A172 (cell line): ENCODE measurements at places on chromosomes 3 and 15. TPM values are rescaled to one million over a fixed set of nuclear protein-coding genes. Genes with fewer than 3 reads are reported as not detected.

The SV2B gene
- total RNA-seq = not detected in 2 replicates

The BOC gene
- 3.1 and 4.5 TPM in 2 replicates for total RNA-seq

The VWA5B2 gene
- 0.36 and 0.72 TPM in 2 replicates for total RNA-seq

DNA sequence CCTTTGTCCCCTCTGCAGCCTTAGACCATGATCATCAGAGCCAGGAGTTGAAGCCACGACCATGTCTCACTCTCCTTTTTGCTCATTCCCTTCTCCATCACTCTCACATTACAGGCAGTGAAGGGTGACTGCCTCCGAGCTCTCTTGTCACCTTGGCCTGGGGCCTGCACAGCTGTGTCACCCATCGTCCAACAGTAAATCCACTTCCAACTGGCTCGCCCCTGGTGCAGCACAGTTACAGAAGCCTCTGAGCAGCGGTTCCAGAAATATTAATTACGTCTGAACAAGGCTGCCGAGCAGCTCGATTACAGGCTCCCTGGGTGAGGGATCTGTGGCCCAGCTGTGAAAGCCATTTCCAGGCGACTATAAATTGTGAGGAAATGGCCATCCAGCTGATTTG lies 528.2 kb downstream of the NR2F2 start:
- no peak for DNase-seq

- no peak for DNase-seq
These were observed 51.6 kb downstream of the WDR76 start for GRCh38 chr15:43878446-43878845.

DNA sequence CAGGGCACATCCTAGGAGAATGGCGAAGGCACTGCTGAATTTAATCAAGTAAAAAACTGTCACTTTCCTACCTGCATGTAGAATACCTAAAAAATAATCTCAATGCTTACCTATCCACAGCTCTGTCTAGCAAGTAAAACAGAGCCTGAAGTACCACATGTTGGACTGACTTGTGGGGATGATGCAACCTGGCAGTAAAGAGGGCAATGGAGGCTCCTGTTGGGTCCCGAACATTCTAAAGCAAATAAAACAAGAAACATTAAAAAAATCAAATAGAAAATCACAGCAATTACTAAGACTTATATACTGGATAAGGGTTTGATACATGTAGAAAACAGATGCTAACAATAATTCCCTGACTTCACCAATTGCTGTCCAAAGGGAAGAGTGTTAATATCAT lies 56.1 kb downstream of the PTPN9 start:
- no peak for DNase-seq

The ECE2 gene
- not detected in 2 replicates for total RNA-seq

The C3orf85 gene
- total RNA-seq = not detected in 2 replicates

The GOLGA6L10 gene
- 0.07 TPM in 1 of 2 replicates, not detected in the other for total RNA-seq

The SLC30A4 gene
- 4.7 and 5.5 TPM in 2 replicates for total RNA-seq

- DNase-seq = peak; percentile 27
These were observed 4.6 kb downstream of the CCPG1 start for GRCh38 chr15:55403531-55403930.

The DUT gene
- total RNA-seq = 125 and 148 TPM in 2 replicates

DNA sequence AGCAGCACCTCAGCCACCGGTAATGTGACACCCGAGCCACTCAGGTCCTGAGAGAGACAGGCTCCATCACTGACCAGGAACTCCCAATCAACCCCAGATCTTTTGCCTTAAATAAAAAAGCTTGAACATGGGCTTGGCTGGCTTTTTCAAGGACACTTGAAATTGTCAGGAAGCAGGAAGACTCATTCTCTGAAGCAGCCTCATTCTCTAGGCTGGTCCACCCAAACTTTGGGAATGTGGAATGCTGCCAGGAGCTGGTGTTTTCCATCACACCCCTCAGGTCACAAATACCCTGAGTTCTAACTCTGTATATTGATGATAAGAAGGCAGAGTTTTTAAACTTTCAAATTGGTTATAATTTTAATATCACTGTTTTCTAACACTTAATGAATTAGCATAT lies 17.0 kb downstream of the CXCR6 start:
- DNase-seq = no peak

The SPATA12 gene
- 0.47 and 1.9 TPM in 2 replicates for total RNA-seq

GRCh38 chr3:134235577-134236076 lies 15.0 kb downstream of the RYK start:
- DNase-seq = no peak

DNA sequence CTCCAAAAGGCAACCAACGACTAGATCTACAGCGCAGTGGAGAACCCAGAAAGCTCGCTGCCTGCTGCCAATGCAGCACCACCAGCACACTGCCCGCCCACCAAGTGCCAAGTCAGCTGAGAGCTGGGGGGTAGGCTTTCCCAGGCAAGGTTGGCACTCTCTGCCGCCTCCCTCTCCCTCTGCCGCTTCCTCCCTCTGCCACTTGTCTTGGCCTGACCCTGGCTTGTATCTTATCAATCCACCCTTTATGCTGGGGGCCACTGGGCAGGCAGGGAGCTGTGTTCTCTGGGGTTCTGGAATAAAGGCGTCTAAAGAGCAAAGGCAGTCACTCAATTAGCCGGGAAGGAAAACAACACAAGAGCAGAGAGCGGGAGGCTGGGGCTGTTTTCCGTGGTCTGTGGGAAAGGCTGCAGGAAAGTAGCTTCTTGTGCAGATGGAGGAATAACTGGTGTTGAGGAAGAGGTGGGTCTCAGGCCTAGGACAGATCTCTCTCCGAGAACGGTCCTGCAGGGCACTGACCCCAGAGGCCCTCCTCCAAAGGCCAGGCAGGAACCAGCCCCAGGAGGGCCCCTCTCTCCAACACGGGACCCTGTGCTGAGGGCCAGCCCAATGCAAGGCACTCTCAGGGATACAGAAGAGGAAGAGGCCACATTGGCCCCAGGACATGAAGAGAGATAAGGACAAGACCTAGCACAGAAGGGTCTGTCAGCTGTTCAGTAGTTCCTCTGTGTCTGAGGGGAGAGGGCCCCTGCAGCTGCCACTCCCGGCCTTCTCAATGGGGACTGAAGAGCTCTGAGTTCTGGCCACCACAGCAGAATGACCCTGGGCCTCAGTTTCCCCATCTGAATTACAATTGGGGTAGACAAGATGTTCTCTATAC lies 30.8 kb downstream of the ACSBG1 start:
- no peak for DNase-seq

The RNF7 gene
- total RNA-seq = 143 and 201 TPM in 2 replicates

DNA sequence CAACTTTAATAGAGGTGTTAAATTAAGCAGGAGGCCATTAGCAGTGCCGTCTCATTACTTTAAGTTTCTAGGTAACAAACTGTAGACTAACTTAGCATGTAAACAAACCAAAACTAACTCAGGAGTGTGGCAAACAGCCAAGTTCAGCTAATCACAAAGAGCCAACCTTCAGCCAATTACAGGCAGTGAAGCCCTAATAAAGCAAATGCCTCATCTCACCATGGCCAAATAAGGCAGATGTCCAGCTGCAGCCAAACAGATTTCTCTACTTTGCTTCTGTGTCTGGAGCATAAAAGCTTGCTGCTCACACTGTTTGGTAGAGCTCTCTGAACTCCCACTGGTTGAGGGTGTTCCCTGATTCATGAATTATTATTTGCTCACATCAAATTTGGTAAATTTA lies 835.4 kb upstream of the GBE1 start:
- DNase-seq = no peak

DNA sequence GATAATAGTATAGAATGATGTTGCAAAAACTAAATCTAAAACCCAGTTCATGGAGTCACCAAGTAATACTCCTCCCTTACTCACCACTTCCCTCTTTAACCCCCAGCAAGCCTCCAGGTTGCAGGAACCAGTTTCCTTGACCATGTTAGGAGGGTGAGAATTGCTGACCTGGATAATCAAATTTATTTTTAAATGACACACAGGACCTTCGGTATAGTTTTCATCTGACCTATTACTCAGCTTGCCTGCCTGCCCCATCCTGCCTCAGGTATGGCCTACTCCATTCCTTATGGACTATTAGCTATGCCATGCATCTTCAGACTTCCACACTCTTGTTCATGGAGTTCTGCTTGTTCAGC lies 883 bp downstream of the RTP4 start:
- DNase-seq = no peak

GRCh38 chr15:64858021-64858575 lies 16.4 kb downstream of the PLEKHO2 start:
- DNase-seq = no peak

DNA sequence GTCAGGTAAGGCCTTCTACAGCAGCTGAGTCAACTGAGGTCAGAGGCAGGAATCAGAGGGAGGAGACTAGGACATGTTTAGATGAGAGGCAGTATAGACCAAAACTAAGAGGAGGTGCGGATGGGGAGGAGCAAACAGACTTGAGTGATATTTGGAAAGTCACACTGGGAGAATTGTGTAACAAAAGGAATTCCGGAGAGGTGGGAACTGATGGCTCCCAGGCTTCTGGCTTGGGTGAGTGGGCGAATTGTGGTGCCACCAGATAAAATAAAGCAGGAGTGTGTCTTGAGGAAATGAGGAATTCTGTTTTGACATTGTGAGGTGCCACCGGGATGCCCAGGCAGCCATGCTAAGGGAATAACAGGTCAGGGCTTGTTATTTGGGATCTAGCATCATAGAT lies 3.3 kb upstream of the TM6SF1 start:
- no peak for DNase-seq

The CHRM5 gene
- total RNA-seq = 0.02 TPM in 1 of 2 replicates, not detected in the other

The ST6GAL1 gene
- 5.3 and 9.4 TPM in 2 replicates for total RNA-seq

The TIGIT gene
- total RNA-seq = not detected in 2 replicates

The TRPM1 gene
- total RNA-seq = 0.05 TPM in 1 of 2 replicates, not detected in the other

- DNase-seq = no peak
These were observed 12.6 kb downstream of the NFKBIZ start for GRCh38 chr3:101861789-101862415.

DNA sequence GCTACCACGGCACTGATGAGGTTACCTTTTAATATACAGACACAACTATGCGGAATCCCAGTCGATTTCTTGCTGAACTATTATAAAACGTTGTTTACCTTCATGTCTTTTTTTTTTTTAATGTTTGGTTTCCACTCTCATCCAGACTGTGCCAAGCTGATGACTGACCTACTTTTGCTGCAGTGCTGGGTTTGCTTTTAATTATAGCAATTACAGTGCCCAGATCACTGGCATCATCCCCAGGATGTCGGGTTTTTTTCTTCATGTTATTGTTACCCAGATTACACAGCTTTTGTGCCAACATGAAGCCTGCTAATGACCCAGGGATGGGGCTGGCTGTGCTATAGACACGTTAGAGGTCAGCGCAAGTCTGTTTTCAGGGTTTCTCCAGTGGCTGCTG lies 294.0 kb upstream of the ATP10A start:
- no peak for DNase-seq

GRCh38 chr3:138441742-138442141 lies 7.3 kb downstream of the ESYT3 start:
- DNase-seq = peak; percentile 51

The CPLX3 gene
- not detected in 2 replicates for total RNA-seq

The PLEKHO2 gene
- total RNA-seq = 15.2 and 24.3 TPM in 2 replicates

DNA sequence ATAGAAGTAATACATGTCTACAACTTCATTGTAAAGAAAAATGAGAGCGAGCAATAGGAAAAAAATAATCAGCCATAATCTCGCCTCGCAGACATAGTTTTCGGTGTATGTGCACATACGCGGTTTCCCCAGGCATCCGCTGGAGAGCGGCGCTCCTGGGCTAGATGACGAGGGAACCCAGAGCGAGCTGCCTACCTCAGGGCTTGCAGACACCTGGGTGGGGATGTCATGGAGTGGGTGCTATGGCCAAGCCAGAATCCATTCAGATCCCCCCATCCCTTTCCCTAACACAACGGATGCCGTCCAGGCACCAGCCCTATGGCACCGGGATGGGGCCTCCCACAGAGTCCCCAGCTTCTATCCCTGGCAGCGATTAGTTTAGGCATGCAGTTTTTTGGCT lies 4.5 kb upstream of the CFAP100 start:
- no peak for DNase-seq

DNA sequence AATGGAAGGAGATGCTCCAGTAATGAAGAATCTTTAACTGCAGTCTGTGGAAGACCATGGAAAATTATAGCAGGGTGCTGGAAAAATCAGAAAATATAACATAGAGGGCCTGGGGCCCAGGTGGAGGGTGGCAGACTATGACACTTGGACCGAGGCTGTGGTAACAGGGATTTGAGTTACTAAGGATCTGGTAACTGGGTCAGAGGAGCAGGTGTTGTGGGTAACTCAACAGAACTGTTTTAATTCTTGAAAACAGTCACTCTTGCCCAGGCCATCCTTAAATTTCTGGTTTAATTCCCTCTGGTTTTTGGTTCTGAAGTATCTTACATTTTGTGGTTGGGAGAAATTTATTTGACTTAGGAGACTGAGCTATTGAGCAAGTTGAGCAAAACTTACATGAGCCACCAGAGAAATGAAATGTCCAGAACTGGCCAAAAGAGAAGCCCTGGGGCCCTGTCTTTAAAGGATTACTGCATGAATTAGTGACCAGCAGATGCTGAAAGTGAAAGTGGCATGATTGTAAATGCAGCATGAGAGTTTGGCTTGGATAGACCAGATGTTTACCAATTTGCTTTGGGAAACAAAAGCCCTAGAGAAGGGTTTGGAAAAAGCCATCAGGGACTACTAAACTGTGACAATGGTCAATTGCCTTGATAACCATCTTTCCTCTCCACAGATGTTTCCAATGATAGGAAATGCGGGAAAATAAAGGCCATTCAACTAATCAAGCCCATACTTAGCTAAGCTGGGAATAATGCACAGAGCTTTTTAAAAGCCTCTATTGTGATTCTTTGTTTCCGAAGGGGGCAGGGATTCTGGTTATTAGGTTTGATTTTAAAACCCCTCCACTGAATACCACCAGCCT lies 374.9 kb upstream of the TGFBR2 start:
- peak; percentile 33 for DNase-seq

The NR1I2 gene
- total RNA-seq = not detected in 2 replicates

GRCh38 chr3:147305533-147306250 lies 100.7 kb downstream of the ZIC4 start:
- no peak for DNase-seq

The CD80 gene
- total RNA-seq = not detected in 2 replicates

DNA sequence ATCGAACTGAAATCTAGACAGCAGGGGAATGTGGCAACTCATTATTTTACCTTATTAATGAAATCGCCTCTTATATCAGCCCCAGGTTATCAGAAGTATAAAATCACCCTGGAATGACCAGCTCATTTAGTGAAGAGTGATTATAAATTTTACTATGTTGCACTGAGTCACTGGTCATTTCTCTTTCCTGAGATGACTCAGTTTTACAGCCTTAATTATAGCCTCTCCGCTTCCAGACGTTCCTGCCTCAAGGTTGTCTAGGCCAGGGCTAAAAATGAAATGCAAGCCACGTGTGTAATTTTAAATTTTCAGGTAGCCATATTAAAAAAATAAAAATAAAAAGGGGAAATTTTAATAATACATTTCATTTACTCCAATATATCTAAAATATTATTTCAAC lies 33.3 kb downstream of the DET1 start:
- DNase-seq = peak; percentile 81

The CLRN1 gene
- not detected in 2 replicates for total RNA-seq

DNA sequence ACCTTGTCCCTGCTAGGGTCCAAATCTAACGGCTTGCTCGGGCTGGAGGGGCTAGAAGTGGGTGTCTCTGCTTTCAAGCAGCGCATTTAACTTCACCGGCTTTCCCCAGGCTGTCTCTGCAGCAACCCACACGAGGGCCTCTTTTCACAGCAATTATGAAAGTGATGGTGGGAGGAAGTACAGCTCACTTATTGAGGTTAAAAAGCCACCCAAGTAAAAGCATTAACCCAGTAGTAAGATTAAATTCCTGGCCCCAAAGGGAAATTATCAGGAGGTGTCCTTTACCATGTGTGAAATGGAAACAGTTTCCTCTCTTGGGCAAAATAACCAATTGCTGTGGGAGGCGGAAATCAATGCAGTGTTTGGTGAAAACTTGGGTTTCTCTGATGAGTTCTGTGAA lies 41.1 kb downstream of the NGRN start:
- no peak for DNase-seq

The ATP2B2 gene
- 0.12 and 0.50 TPM in 2 replicates for total RNA-seq

GRCh38 chr15:27065785-27066184 lies 94.8 kb downstream of the GABRG3 start:
- no peak for DNase-seq
